ENCODE measurements at places on chromosomes 12 and 14. TPM values are rescaled to one million over a fixed set of nuclear protein-coding genes. Genes with fewer than 3 reads are reported as not detected.

GRCh38 chr12:121240062-121240420 is 30.1 kb downstream of the P2RX4 start:
- no peak for DNase-seq

GRCh38 chr12:14956024-14956891 is 5.1 kb downstream of the ARHGDIB start:
- no peak for DNase-seq

DNA sequence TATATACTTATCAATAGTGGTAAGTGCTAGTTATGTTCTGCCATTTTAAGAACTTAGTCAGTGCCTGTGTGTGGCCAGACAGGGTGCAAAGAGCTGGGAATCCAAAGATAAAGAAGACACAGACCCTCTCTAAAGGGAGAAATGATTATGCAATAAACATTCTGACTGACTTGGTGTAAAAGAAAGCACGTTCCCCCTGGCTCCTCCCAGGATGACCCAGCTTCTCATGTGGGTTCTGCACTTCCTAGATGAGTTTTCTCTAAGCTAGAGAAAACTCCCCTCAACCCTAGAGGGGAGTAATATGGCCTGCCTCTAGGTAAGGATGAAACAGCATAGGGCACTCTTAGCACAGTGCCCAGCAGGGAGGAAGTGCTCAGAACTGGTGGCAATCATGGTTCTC is 231.2 kb downstream of the VRK1 start:
- no peak for DNase-seq

DNA sequence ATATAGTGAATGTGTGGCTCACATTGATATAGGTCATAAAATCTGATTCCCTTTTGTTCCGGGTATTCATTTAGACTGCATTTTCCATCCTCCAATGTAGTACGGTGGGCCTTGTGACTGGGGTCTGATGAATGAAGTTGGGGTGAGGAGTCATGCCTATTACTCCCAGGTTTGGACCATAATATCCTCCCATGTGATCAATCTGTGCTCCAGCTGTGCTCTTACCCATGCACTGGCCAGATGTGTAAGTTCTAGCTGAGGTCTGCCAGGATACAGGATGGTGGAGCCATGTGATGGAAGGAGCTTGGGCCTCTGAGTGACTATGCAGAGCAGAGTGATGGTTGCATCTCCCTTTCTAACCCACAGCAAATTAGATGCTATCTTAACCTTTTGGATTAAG is 1034.0 kb upstream of the TMEM132C start:
- DNase-seq: no peak

- DNase-seq: no peak
Measured at GRCh38 chr14:71399057-71399487, 491.8 kb downstream of the PCNX1 start.

- DNase-seq: peak; percentile 32
Measured at GRCh38 chr12:66959276-66959675, 280.4 kb upstream of the GRIP1 start.

DNA sequence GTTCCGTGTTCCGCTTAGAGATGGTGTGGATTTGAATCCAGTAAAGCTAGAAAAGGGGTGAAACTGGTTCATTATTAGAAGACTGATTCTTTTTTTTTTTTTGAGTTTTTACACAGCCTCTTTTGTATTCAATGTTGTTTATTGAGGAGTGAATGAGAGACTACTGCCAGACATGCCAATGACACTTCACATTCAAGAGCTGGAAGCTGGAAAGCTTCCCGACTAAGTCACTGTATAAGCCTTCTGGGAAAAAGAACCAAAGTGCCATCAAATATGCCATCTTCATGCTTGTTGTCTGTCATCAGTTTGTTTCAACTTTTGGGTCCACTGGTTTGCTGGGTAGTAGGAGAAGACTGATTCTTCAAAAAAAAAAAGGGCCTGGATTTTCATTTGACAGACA is 164.8 kb downstream of the ATP23 start:
- DNase-seq: no peak

- DNase-seq: no peak
Measured at GRCh38 chr14:106766145-106766544, 1239.8 kb downstream of the TMEM121 start.

- peak; percentile 32 for DNase-seq
Measured at GRCh38 chr14:50001999-50002925, 109.4 kb downstream of the ARF6 start.

GRCh38 chr12:31585271-31585670 is 5.7 kb downstream of the DENND5B start:
- no peak for DNase-seq

DNA sequence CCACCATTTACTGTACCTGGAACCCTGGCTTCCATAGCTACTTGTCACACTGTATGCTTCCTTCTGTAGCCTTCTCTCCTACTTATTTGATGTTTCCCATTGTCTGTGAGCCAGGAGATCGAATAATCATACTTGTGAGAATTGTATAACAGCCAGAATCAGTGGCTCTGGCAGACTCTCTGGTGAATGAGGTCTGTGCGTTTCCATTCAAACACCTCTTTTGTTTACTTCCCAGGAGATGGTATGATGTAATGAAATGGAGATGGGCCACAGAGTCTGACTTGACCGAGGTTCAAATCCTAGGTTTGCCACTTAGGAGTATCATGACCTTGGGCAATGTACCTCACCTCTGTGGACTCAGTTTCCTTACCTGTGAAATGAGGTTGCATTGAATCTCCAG is 35.7 kb upstream of the CLMN start:
- DNase-seq: no peak

DNA sequence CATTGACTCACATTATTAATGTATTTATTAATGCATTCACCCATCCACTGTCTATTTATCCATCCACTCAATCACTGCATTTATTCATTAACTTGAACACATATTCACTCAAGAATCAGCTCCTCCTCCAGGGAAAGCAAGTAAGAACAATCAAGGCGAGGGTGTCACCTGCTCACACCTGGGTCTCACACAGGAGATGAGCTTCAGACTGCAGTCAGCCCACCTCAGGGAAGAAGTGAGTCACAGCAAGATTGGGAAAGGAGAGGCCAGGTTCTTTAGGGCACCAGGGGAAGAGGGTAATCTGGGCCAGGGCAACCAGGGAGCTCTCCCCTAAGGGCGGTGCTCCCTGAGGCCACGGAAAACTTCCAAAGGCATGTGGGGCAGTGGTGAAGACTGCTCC is 367.3 kb downstream of the BCL11B start:
- peak; percentile 59 for DNase-seq

GRCh38 chr12:1929241-1929984 is 11.0 kb upstream of the CACNA2D4 start:
- peak; percentile 5 for DNase-seq

RITA1 gene
- 16.6 TPM for total RNA-seq

RAD9B gene
- 2.5 TPM for total RNA-seq

TRHDE gene
- 0.17 TPM for total RNA-seq

EPS8 gene
- 29.2 TPM for total RNA-seq

TOMM20L gene
- total RNA-seq: not detected

GLT8D2 gene
- total RNA-seq: 20.0 TPM

SDSL gene
- 5.7 TPM for total RNA-seq

All from mammary epithelial cell (primary cell).